ENCODE measurements at places on chromosomes 11 and 22.
A peak's percentile ranks its signal among the peaks of the same experiment; 100 is the strongest.

DNA sequence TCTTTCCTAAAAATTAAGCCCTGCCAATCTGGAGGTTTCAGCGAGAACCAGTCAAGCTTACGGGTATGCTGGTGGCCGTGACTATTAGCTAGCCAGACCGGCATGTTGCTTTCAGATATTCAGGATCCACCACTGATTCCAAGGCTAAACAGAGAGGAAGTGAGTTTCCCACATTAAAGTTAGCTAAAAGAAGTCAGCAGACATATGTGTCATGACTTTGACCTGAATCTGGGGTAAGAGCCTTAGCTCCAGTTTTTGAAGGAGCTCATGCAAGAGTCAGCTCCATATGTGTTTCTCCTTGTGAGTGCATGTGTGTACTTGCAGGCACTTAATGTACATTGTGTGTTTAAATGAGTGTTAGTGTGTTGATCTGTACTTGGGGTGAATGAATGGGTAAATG, 1.4 kb downstream of the ZFPL1 start:
- DNase-seq: no peak

GRCh38 chr22:45865561-45866125, 111.3 kb downstream of the WNT7B start:
- DNase-seq: no peak

GRCh38 chr11:48008951-48009270, 28.6 kb downstream of the PTPRJ start:
- no peak for DNase-seq

DNA sequence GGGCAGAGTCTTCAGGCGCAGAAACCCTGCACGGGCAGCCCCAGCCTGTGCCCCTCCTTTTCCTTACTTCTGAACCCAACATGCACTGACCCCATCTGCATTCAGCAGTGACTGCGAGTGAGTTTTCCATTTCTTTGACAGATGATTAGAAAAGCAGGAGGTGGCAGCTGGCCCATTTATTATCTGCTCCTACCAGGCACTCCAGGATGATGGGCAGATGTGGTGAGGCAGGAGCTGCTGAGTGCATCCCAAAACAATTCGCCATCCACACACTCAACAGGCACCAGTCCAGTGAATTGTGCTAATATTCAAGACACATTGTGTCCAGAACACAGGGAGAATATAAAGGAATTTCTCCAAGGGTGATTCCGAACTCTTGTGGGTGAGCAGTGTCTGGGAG, 208.5 kb downstream of the TENM4 start:
- no peak for DNase-seq

GRCh38 chr11:8811571-8811970, 99.4 kb upstream of the AKIP1 start:
- no peak for DNase-seq

GRCh38 chr11:45560155-45560912, 105.1 kb downstream of the CHST1 start:
- no peak for DNase-seq

DNA sequence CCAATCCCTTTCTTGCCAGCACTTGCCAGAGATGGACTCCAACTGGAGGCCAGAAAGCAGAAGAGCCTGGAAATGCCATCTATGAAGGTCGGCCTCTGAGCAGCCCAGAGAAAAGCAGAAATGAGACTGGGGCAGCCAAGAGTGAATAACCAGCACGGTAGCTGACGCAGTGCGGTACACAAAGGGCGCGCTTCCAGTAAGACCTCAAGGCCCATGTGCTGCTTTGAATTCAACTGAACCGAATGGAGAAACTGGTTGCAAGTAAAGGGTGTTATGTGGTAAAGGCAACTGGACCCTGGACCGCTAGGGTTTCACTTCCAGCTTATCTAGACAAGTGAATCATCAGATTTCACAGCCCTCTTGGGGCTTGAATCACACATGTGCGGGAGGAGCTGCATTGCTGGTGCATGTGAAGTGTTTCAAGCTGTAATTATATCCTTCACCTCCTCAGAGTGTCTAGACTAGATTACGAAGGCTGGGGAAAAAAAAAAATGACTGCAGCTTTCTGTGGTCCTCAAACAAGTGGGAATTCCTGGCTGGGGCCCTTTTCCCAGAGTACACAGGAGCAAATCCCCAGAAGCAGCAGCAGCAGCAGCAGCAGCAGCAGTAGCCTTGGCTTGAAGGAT, 128.9 kb downstream of the CCDC34 start:
- no peak for DNase-seq

- DNase-seq: peak; percentile 64
Observed at GRCh38 chr11:44110231-44110679, 14.8 kb downstream of the EXT2 start.

DNA sequence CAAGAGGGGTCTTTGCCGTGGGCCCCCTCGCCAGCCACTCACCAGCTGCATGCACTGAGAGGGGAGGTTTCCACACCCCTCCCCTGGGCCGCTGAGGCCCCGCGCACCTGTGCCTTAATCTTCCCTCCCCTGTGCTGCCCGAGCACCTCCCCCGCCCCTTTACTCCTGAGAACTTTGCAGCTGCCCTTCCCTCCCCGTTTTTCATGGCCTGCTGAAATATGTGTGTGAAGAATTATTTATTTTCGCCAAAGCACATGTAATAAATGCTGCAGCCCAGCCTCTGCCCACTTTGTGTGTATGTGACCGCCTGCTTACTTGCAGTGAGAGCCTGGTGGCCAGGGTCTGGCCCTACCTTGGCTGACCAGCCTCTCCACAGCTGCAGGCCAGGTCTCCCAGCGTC, 2.8 kb upstream of the CRACR2B start:
- DNase-seq: peak; percentile 32

DNA sequence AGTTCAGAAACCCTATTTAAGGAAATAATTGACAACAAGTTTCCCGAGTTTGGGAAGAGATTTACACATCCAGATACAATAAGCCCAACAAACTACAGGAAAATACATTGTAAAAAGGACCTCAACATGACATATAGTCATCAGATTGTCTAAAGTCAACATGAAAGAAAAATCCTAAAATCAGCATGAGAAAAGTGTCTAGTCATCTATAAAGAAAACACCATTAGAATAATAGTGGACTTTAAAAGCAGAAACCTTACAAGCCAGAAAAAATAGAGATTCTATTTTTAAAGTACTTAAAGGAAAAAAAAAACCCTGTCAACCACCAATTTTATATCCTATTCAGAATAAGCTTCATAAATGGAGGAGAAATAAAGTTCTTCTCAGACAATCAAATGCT, 1.4 kb upstream of the OR5B2 start:
- no peak for DNase-seq

DNA sequence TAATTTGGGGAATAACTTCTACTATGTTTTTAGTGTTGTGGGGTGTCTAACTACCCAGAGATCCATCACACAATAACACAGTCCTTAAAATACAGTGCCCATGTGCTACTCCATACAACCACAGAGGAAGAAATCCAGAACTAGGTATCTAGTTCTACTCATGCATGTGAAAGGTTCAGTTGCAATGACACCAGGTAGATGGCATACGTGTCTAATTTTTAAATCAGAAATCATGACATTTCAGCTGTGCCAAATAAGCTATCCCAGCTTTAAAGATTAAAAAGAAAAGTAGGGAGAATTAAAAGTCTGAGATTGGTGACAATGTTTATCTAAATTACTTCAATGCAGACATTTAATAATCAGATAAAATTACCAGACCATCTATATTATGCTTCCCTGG, 122.2 kb downstream of the CD44 start:
- no peak for DNase-seq

GRCh38 chr11:3126901-3127691, 38.0 kb downstream of the OSBPL5 start:
- DNase-seq: no peak

- no peak for DNase-seq
Observed at GRCh38 chr11:3043315-3043871, 13.8 kb downstream of the CARS1 start.

- DNase-seq: no peak
Observed at GRCh38 chr11:102655547-102655946, 30.4 kb upstream of the MMP20 start.

- no peak for DNase-seq
Observed at GRCh38 chr11:47523490-47524225, 29.3 kb downstream of the CELF1 start.

All from NCI-H2081 (cell line).